ENCODE measurements at places on chromosomes 16 and 17. TPM values are rescaled to one million over a fixed set of nuclear protein-coding genes. Genes with fewer than 3 reads are reported as not detected.

ACAP1 gene
- polyA plus RNA-seq: 126 TPM

GRB2 gene
- polyA plus RNA-seq: 66.8 TPM

STX1B gene
- 0.29 TPM for polyA plus RNA-seq

PLLP gene
- 7.0 TPM for polyA plus RNA-seq

CALB2 gene
- polyA plus RNA-seq: 0.06 TPM

ERBB2 gene
- polyA plus RNA-seq: 3.4 TPM

DNAAF8 gene
- polyA plus RNA-seq: 0.35 TPM

FAM171A2 gene
- polyA plus RNA-seq: 0.42 TPM

DNA sequence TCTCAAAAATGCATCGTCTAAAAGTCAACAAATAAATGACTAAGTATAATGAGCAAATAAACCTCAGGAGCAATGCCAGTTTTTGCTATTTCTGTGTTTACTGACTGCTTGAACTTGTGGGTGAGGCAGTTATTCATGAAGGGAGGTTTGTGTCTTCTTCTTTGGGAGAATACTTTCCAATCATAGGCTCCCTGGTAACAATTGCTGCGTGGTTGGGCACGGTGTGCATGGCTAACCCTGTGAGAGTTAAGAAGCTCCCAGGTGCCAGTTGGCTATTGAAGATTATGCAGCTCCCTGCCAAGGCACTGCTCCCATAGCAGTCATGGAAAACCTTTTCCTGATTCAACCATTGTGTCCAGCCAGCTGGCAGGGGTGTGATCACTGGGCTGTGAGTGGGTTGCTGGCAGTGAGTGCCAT, 775.9 kb upstream of the GOT2 start:
- no peaks in the 10 kb centered on the region for H3K4me1 ChIP-seq
- no peak overlapping the region for H3K27ac ChIP-seq
- H3K4me3 ChIP-seq: no peak overlapping the region
- H3K27me3 ChIP-seq: no peaks in the 10 kb centered on the region
- H3K36me3 ChIP-seq: no peaks in the 10 kb centered on the region
- no peak for DNase-seq

- no peak for DNase-seq
- no peak overlapping the region for H3K4me3 ChIP-seq
- no peaks in the 10 kb centered on the region for H3K4me1 ChIP-seq
- H3K36me3 ChIP-seq: peaks cover 3% of the 10 kb centered on the region
Measured at GRCh38 chr17:9484789-9485188, 90.8 kb downstream of the STX8 start.

GRCh38 chr17:69954241-69954925, 120.6 kb upstream of the KCNJ16 start:
- no peak overlapping the region for H3K27ac ChIP-seq
- no peak overlapping the region for H3K4me3 ChIP-seq
- H3K27me3 ChIP-seq: no peaks in the 10 kb centered on the region
- no peaks in the 10 kb centered on the region for H3K36me3 ChIP-seq

DNA sequence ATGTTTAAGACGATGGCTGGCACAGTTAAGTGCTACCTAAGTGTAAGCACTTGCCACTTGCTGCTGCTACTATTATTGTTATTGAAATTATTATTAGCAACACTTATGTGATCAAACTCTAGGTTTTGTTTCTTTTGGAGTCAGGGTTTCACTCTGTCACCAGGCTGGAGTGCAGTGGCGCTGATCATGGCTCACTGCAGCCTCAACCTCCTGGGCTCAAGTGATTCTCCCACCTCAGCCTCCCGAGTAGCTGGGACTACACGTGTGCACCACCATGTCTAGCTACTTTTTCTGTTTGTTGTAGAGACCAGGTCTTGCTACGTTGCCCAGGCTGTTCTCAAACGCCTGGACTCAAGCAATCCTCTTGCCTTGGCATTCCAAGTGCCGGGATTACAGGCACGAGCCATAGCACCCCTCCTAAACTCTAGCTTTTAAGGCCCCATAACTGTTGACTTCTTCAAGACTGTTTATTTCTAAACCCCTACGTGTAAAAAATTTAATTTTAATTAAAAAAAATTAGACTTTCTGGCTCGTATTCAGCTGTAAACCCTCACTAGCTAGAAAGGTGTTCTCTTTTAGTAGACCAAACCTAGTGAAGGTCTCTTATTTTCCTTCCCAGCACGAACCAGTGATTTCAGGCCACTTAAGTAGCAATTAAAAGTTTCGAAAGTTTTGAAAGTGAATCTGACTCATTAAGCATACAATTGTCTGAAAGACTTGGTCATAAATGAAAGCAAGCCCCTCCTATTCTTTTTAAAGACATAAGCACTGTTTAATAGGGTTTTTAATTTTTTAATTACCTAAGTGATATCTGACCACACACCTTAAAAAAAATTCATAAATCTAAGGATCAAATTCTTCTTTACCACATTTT, 11.7 kb upstream of the SCNN1B start:
- no peak overlapping the region for H3K27ac ChIP-seq
- DNase-seq: no peak
- H3K36me3 ChIP-seq: no peaks in the 10 kb centered on the region
- no peaks in the 10 kb centered on the region for H3K27me3 ChIP-seq

DNA sequence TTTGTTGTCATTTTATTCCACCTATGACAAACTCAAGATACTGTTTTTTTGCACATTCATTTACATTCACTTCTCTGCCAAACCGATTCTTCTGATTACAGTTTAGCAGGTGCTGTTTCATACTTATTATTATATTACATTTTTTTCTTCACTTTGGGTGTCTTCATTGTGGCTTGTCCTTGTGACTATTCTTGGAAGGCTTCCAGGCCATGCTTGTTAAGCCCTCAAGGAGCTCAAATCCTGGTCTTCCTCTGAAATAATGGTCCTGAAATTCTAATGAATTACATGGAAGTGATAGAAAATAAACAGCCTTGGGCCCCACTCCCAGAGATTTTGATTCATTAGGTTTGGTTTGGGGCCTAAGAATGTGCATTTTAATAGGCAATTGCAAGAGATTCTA, 1.4 kb downstream of the KRTAP2-4 start:
- DNase-seq: no peak
- H3K4me3 ChIP-seq: no peak overlapping the region
- no peaks in the 10 kb centered on the region for H3K4me1 ChIP-seq
- H3K27ac ChIP-seq: no peak overlapping the region
- no peaks in the 10 kb centered on the region for H3K36me3 ChIP-seq

DNA sequence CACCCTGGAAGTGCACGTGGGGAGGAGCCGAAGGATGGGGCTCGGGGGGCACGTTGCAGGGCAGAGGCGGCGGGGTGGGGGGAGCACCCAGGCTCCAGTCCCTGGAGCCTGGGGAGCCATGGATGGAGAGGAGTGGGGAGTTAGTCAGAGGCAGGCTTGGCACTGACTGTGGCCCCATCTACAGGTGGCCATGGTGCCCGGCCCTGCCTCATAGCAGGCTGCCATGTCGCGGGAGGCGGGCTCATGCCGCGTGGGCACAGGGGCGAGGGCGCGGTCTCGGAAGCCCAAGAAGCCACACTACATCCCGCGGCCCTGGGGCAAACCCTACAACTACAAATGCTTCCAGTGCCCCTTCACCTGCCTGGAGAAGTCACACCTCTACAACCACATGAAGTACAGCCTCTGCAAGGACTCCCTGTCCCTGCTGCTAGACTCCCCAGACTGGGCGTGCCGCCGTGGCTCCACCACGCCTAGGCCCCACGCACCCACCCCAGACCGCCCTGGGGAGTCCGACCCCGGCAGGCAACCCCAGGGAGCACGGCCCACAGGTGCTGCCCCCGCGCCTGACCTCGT, 3.0 kb downstream of the PRR35 start:
- peaks cover 25% of the 10 kb centered on the region for H3K27me3 ChIP-seq
- peaks cover 24% of the 10 kb centered on the region for H3K4me1 ChIP-seq
- no peak overlapping the region for H3K27ac ChIP-seq
- H3K36me3 ChIP-seq: no peaks in the 10 kb centered on the region
- DNase-seq: no peak

DNA sequence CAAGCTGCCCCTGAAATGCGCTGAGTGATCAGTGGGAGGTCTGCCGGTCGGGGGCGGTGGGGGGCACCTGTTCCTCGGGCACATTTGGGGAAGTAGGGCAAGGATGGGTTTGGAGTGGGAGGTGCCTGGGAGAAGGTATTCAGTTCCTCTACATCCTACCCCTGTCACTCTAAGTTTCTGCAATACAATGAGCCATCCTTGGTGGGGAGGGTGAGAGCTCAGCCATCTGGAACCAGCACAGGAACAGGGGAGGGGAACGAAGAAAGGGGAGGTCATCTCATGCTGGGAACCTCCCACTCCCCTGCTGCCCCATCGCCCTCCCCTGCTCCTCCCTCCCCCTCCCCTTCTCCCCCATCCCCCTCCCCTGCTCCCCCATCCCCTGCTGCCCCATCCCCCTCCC, 4.2 kb downstream of the DPH1 start:
- H3K27ac ChIP-seq: no peak overlapping the region
- peaks cover 16% of the 10 kb centered on the region for H3K4me1 ChIP-seq
- no peak overlapping the region for H3K4me3 ChIP-seq
- H3K27me3 ChIP-seq: no peaks in the 10 kb centered on the region
- no peak for DNase-seq

DNA sequence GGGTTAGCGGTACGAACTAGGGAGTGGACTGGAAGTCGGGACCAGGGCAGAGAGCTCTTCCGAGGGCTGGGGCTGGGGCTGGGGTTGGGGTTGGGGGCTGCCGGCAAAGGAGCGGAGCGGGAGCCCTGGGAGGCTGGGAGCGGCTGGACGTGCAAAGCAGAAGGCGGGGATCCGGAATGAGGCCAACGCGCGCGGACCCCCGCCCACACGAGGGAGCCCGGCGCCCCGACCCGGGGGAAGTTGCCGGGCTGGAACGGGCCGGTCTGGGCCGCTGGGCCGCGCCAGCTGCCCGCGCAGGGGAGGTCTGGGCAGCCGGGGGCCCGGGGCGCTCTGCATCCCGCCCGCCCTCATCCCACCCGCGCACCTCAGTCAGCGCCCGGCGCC, 323 bp downstream of the ST3GAL2 start:
- H3K4me1 ChIP-seq: peaks cover 54% of the 10 kb centered on the region
- H3K27me3 ChIP-seq: no peaks in the 10 kb centered on the region
- peak; percentile 92 for DNase-seq
- H3K4me3 ChIP-seq: peak overlapping the region; percentile 50
- no peaks in the 10 kb centered on the region for H3K36me3 ChIP-seq
- H3K27ac ChIP-seq: peak overlapping the region; percentile 84

DNA sequence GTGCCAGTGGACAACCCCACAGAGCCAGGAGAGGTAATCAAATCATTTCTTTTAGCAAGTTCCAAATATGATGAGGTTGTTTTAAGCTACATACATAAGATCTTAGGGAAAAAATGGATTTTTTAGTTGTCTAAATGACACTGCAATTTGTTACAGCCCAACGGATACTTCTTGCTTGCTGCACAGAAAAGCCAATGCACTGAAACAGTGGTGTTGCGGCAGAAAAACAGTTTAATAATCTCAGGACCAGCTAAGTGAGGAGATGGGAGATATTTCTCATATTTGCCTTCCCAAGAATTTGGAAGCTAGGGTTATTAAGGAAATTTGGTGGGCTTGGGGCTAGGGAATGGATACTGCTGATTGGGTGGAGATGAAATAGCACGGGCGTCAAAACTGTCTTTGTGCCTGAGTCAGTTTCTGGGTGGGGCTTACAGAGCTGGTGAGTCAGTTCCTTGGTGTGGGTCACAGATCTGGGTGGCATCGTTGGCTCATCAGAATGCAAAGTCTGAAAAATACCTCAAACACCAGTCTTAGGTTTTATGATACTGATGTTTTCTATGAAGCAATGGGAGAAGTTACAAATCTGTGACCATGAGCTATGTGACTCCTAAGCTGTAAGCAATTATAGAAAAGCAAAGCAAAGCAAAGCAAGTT, 255.4 kb downstream of the IRX3 start:
- no peak overlapping the region for H3K4me3 ChIP-seq
- DNase-seq: no peak
- no peaks in the 10 kb centered on the region for H3K27me3 ChIP-seq
- no peaks in the 10 kb centered on the region for H3K36me3 ChIP-seq
- no peak overlapping the region for H3K27ac ChIP-seq
- no peaks in the 10 kb centered on the region for H3K4me1 ChIP-seq

GRCh38 chr16:73387979-73388378, 340.1 kb upstream of the ZFHX3 start:
- no peaks in the 10 kb centered on the region for H3K27me3 ChIP-seq
- H3K27ac ChIP-seq: no peak overlapping the region
- no peak overlapping the region for H3K4me3 ChIP-seq
- no peaks in the 10 kb centered on the region for H3K4me1 ChIP-seq
- no peak for DNase-seq

- H3K36me3 ChIP-seq: no peaks in the 10 kb centered on the region
- H3K4me1 ChIP-seq: no peaks in the 10 kb centered on the region
- no peak overlapping the region for H3K4me3 ChIP-seq
- H3K27me3 ChIP-seq: peaks cover 6% of the 10 kb centered on the region
- DNase-seq: peak; percentile 23
Measured at GRCh38 chr17:7144213-7144612, 29.6 kb upstream of the ASGR2 start.

GRCh38 chr16:22621586-22622155, 111.0 kb downstream of the NPIPB5 start:
- H3K4me1 ChIP-seq: no peaks in the 10 kb centered on the region
- DNase-seq: no peak
- H3K27me3 ChIP-seq: peaks cover 32% of the 10 kb centered on the region
- no peak overlapping the region for H3K4me3 ChIP-seq
- H3K36me3 ChIP-seq: no peaks in the 10 kb centered on the region

GRCh38 chr17:8746501-8747236, 2.0 kb upstream of the CCDC42 start:
- peak overlapping the region; percentile 88 for H3K27ac ChIP-seq
- H3K36me3 ChIP-seq: no peaks in the 10 kb centered on the region
- no peaks in the 10 kb centered on the region for H3K4me1 ChIP-seq
- no peak overlapping the region for H3K4me3 ChIP-seq
- no peak for DNase-seq

- no peak overlapping the region for H3K27ac ChIP-seq
- no peak overlapping the region for H3K4me3 ChIP-seq
- H3K27me3 ChIP-seq: no peaks in the 10 kb centered on the region
Measured at GRCh38 chr17:15744074-15744676, 12.1 kb downstream of the TBC1D26 start.

DNA sequence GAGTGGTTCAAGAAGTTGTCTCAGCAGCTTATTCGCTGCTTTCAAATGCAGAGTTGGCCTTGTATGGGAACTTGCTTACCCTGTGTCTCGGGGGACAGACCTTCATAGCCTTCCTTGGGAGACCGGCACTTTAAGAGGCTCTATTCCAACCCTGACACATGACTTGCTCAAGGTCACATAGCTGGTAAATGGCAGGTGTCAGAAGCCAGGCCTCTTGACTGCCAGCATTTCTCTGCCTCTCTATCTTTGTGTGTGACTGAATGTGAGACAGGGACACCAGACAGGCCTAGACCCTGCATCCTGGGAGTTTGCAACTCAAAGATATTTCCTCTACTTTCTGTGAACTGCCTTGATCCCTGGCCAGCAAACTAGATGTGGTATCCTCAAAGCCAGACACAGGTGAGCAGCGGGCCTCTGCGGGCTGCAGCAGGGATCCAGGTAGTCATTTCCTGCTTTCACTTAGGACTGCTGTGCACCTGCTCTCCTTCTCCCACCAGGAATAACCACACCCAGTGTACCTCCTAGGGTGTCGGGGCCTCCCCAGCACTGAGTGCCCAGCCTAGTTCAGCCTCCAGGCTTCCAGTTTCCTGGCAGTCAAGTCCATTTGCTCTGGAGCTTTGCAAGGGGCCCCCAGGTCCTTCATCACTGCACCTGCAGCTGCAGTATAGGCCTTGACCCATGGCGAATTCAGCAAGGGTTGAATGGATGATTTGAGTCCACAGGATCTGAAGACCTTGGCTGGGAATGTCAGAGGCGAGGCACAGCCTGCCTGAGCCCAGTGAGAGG, 116.6 kb upstream of the TNRC6C start:
- DNase-seq: peak; percentile 41
- H3K27ac ChIP-seq: no peak overlapping the region
- no peaks in the 10 kb centered on the region for H3K36me3 ChIP-seq
- peaks cover 57% of the 10 kb centered on the region for H3K27me3 ChIP-seq
- H3K4me3 ChIP-seq: no peak overlapping the region
